ENCODE measurements at places on chromosomes 2 and 18. TPM values are rescaled to one million over a fixed set of nuclear protein-coding genes. Genes with fewer than 3 reads are reported as not detected.

GRCh38 chr2:121454549-121455090 lies 76.1 kb upstream of the RNU4ATAC start:
- no peak for DNase-seq

DNA sequence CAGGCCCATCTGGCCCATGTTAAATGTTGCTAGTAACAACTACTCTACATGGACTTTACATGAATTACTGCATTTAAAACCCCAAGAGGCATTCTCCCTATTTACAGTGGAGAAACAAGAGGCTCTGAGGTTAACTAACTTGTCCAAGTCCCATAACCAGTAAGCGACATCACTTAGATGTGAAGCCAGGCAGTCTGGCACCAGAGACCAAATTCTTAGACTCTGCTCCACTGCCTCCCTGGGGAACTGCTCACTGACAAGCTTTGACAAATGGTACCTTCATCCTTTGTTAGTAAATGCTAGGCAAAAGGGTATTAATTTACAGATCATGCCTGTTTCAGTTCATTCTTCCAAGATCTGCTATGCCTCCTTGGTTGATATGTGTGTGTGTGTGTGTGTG lies 124.8 kb downstream of the AFF3 start:
- DNase-seq, result no peak

The ARL4C gene
- polyA plus RNA-seq, result 20.5 TPM

The RFTN2 gene
- polyA plus RNA-seq, result 17.7 TPM

The TWIST2 gene
- polyA plus RNA-seq, result 5.2 TPM
